Stimulated activated CD4-positive, alpha-beta T cell treated with anti-CD3 and anti-CD28 coated beads, TNF-alpha, amount 100 ng/mL, for 1 hour (primary cell): ENCODE measurements at places on chromosomes 13 and 19.

DNA sequence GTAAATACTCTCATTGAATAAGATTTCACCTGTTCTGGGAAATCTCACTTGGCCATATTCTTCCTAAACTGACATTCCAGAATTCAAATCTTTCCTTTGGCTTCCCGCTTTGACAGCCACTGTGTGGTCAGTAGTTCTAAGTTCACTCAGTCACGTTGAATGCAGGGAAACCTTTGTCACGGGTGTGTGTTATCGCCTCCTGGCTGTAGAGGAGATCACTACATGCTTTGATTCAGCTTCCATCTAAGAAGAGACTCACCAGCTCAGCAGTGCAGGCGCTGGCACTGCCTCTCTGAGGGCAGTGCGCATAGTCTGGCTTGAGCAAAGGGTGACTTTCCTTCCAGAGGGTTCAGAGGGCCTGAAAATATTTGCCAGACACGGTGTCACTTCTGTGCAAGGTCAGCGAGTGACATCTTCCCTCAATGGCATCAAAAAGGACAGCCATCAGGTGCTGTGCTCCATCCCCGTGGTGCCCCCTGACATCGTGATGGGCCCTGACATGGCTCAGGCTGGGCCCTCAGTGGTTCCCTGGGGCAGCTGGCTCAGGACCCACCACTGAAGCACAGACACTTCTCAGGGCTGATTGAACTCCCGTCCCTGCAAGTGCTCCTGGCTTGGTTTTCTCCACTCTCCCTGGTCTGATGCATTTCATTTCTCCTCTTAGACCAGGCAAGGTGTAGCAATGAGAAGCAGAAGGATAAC, 635.4 kb upstream of the ARGLU1 start:
- no peak for DNase-seq

DNA sequence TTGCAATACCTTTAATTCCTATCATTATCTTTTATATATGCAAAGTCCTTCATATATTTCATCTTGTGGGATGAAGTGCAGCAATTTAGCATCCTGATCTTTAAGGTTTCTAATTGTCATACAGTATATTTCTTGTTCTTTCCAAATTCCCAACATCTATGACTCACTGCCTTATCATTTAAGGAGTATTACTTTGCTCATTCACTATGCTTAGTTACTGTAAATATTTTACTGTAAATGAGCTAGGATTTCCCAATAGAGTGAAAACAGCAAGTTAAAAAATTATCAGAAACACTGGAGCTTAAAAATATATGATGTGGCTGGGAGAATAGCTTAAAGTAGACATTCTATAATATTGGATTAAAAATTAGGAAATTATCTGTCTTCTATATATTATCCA, 69.9 kb downstream of the SLITRK6 start:
- DNase-seq = no peak

DNA sequence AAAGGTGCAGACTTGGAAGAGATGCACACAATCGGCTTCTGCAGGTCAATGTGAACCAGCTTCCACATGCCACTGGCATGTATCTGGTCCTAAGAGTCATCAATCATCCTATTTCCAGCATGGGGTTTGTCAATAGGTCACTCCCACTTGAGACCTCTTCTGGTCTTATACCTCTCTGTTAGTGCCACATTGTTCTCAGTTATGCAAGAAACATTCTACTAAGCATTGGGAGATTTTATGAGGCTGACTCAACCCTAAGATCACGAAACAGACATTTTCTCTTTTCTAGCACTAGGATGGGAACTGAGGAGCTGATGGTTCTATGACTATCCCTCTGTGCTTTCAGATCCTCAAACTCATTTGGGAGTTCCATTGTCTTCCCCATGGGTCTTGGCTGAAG, 581.5 kb upstream of the KLF12 start:
- no peak for DNase-seq

DNA sequence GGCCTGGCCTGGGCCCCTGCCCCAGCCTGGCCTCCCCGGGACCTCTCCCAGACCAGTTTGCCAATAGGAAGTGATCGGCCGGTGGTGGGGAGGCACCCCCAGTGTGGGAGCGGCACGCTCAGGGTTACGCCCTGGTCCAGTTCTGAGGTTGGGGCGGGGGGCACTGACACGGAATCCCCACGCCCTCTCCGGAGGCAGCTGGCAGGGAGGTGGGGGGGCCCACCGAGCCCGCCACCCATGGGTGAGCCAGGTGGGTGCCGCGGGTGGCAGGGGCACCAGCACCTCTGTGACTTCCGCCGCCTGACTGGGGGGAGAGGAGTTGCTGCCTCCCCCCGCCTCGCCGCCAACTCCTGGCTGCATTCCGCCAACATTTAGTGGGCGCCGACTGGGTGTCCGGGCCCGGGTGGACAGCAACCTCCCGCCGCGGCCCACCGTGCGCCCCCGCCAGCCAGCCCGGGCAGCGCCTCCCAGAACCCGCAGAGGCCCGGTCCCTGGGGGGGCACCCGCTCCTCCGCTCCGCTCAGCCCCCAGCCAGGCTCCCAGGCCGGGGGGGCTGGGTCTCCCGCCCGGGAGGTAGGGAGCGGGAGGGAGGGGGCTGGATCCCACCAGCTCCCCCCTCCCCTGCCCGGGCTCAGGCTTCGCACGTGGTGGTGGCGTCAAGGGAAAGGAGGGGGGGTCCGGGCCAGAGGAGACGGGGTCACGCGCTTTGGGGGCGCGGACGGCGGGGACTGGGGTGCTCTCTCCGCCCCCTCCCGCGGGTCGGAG, 2.0 kb downstream of the ZBTB7A start:
- DNase-seq = no peak

GRCh38 chr13:20778311-20778710, 4.5 kb upstream of the EEF1AKMT1 start:
- no peak for DNase-seq

GRCh38 chr13:53004573-53004972, 24.0 kb upstream of the OLFM4 start:
- no peak for DNase-seq
